Brain pericyte (primary cell): ENCODE measurements at places on chromosomes 1 and 21.

DNA sequence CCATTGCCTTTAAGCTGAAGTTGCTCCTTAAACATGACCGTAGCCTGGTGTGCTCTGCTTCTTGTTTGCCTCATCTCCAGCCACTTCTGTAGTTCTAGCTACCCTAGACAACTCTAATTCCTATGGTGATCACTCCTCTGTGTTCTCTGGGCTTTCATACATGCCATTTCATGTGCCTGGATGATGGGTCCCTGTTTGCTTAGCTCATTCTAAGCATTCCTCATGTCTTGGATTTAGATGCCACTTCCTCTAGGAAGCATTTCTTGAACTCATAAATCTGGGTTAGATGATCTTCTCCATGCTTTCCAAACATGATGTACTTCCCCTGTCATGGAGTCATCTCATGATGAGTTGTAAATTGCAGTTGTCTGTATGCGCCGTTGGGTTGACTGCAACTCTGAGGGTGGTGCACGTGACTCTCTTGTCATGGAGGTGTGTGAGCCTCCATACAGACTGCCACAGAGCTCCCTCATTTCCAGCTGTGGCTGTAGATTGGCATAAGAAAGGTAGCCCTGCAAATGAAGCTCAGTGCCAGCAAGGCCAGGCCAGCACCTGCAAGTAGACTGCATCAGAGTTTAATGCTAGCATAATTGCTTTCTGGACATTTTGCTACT is 77.2 kb downstream of the LAMC1 start:
- DNase-seq: no peak

GRCh38 chr21:41425588-41425953 is 468 bp upstream of the MX1 start:
- DNase-seq: no peak

DNA sequence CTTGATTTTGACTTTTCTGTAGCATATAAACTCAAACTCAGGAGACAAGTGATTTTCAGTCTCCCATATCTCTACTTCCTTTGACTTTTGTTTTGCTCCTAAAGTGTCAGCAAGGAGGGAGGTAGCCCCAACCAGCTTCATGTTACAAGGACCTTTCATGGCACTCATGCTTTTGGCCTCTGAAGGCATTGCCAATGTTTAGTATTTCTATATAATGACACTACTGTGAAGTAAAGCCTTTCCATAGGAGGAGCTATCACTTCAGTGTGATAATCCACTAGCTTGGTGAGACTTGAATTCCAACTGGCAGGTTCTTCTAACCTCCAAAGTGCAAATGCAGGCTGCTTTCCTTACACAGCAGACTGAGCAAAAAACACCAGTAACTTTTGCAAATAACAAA is 14.4 kb downstream of the COLGALT2 start:
- no peak for DNase-seq

- no peak for DNase-seq
Observed at GRCh38 chr1:196607981-196608380, 259 bp downstream of the KCNT2 start.

GRCh38 chr1:23216771-23217420 is 406 bp downstream of the HTR1D start:
- no peak for DNase-seq
